CD4-positive, alpha-beta T cell treated with Interleukin-15 for 1 hour (primary cell): ENCODE measurements at places on chromosomes 5 and 9.

DNA sequence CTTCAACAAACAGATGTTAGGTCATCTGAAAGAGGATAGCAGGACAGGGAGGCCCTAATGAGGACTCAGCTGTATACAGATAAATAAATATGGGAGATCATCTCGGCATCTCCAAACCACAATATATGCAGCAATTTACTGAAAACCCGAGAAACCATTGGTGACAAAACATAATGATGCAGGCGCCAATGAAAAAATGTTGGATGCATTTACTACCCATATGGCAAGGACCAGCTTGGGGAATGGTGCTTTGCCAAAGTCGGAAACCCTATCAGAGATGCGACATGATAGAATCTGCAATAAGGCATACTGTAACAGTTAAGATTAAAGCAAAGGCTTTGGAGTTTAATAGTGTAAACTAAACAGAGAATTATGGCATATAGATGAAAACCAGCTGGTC, 92.0 kb downstream of the SNCAIP start:
- DNase-seq: no peak

DNA sequence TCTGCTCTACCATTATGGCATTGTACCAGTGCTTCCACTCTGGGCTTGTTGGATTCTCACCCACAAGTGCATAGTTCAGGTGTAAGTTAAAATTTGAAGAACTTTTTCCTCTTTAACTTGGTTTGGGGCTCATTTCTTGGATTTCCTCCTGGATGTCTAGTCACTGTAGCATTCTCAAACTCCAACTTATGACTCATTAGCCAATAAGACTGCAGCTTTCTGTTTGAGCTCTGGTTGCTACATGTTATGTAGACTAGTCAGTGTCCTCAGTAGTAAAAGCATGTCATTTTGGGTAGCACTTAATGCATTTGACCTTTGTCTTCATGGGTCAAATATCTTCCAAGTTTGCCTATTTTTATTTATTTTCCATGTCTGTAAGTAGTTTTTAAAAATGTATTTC, 790.8 kb downstream of the BRINP1 start:
- no peak for DNase-seq

DNA sequence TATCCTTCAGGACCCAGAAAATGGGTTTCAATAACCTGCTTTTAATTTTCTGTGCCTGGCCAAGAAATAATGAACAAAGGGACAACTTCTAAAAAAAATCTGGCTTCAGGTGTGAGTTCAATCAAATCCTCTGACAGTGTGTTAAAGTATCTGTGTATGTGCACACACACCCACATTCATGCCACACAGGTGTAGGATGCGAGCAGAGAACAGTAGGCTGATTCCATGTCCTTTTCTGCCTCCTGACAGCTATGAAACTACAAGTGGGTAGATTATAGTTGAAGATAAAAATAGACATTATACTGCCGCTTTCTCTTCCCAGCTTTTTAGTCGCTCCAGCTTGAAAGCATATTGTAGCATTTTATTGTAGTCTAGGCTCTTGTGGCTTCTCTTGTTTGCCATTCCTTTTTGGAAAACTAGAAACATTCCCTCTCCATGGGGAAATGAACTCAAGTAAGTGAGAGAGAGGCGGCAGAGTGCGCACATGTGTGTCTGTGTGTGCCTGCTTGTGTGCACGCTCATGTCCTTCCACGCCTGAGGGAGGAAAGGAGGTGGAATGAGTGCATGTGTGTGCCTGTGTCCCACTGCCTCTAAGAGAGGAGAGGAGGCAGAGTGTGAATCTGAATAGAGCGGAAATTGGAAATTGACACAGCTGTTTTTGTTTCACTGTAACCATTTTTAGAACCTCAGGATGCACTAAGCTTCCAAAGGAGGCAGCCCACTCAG, 273.0 kb downstream of the ELAVL2 start:
- no peak for DNase-seq

DNA sequence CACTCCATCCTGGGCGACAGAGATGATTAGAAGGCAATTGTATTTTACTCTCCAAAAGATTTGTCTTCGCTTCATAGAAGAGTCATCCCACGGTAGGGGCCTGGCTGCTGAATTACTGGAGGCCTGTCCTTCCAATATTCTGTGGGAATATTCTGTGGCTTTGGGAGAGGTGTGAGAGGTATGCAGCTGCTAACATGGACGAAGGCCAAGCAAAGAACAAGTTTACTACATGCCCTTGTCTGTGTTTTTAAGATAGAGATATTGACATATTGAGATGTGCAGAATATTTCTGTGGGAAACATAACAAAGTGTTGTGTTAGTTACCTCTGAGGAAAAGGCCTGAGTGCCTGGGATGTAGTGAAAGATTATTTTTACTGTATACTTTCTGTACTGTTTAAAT, 71.8 kb upstream of the SMIM15 start:
- DNase-seq: no peak

GRCh38 chr5:125032286-125032685, 285.8 kb upstream of the ZNF608 start:
- DNase-seq: no peak

- no peak for DNase-seq
These were observed 157.8 kb downstream of the NTRK2 start for GRCh38 chr9:84827216-84827765.

GRCh38 chr9:136375096-136375495, 1.6 kb upstream of the CARD9 start:
- DNase-seq: no peak

DNA sequence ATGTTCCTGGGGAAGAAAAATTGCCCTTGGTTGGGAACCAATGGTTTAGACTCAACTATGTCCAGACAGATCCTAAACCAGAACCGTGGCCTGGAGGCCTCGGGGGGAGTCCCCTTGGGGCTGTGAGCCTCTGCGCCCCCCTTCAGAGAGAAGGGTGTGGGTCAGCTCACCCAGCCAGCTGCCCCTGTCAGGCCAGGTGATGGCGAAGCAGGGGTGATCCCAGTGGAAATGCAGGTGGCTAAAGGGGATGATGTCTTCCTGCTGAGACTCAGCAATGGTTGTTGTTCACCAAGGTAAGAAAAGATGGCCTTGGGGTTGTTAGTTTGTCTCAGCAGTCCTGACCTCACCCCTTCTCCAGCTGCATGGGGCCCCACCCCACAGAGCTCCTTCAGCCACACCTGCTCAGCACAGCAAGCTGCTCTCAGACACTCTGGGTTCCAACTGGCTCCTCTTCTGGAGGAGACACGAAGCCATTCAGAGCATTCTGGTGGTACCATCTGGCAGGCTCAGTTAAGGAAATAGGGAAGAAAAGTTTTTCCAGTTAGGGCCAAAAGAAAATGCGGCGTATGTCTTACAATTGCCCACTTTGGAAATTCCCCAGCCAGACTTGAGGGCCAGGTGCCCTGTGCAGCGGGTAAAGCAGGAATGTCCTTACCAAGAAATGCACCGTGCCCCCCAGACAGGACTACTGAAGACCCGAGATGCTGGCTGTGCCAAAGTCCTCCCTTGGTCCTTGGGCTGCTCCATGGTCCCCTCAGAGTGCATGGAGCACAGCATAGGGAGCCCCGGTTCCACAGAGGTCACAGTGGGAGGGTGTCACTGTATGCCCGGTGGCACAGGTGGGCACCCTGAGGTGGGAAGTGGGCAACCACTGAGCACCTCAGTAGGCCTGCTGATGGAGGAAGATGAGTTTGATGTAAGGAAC, 90.2 kb downstream of the NSUN2 start:
- no peak for DNase-seq

DNA sequence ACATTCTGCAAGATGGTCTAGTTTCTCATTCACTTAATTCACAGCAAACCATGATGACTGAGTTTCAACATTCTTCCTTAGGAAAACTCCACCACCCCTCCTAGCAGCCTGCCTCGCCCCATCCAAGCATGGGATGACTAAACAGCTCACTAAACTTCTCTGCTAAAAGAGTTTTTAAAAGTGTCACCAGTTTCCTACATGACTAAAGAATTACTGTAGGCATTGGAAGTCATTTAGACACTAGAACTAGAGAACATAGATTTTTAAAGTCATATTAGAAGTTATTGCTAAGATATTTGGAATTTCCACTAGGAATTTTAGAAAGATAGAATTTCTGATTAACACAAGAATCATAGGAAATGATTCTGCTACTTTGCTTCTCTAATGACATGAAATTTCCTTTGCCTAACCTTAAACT, 5.5 kb upstream of the ESM1 start:
- no peak for DNase-seq

DNA sequence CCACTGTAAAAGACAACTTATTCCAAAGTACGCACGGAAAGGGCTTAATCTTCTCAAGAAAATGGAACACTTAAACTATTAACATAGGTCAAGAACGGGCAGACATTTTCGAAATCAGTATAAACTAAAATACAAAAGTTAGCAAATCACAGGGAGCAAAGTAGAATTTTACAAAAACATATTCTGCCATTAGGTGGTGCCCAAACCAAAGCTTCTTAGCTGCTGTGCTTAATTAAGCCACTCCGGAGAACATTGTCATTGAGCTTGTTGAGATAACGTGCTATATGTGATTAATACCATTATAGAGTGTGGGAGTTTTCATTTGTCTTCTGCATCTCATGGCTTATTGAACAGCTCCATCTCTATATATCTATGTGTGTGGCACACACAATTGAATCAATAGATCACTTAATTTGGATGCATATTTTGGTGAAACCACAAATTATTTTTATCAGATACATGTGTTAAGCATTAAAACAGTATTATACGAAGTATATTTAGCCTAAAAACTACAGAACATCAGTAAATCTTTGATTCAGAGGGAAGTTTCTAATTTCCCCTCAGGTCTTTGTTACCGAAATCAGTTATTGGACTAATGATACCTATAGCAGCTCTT, 23.4 kb downstream of the UBLCP1 start:
- no peak for DNase-seq
